ENCODE measurements at places on chromosomes 1 and 21.

- no peak for DNase-seq
Measured at GRCh38 chr1:60052601-60053000, 21.0 kb downstream of the C1orf87 start.

- no peak for DNase-seq
Measured at GRCh38 chr1:200753650-200754198, 15.0 kb downstream of the CAMSAP2 start.

- no peak for DNase-seq
Measured at GRCh38 chr1:203464226-203464625, 11.4 kb upstream of the PRELP start.

GRCh38 chr1:229893762-229894444, 173.1 kb upstream of the GALNT2 start:
- DNase-seq, result no peak

- no peak for DNase-seq
Measured at GRCh38 chr1:99786751-99787501, 20.5 kb upstream of the FRRS1 start.

DNA sequence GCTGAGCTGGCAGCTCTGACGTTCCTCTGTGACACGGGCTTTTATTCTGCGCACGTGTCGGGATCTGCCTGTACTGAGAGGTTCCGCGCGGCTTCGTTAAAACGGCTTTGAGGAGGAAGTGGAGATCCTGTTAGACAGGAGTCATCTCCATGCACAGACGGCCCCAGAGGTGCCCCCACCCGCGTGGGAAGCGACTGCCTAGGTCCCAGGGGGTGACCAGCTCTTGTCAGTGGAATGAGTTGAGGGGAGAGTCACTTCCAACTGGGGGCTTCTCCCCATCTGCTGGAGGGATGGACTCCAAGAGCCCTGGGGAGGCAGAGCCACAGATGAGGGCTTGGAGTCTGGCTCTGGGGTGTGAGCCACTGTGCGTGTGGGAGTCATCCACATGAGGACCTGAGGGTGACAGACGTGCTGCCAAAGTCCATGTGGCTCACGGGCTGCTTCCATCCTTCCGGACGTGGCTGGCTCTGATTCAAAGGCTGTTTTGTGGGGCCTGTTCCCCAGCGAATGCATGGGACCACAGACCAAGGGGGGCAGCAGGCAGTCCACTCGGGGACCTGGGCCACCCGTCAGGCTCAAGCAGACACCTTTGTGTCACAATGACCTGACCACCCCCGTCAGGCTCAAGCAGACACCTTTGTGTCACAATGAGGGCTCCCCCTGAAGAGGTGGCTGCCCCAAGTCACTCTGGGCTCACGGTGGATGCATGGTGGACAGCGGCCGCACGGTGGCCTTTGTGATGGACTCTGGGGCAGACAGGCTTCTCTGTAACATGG, 26.8 kb downstream of the PTTG1IP start:
- DNase-seq, result peak; percentile 27
